ENCODE measurements at places on chromosomes 16 and 17.

GRCh38 chr16:68117884-68118283, 32.7 kb downstream of the NFATC3 start:
- no peak for DNase-seq

DNA sequence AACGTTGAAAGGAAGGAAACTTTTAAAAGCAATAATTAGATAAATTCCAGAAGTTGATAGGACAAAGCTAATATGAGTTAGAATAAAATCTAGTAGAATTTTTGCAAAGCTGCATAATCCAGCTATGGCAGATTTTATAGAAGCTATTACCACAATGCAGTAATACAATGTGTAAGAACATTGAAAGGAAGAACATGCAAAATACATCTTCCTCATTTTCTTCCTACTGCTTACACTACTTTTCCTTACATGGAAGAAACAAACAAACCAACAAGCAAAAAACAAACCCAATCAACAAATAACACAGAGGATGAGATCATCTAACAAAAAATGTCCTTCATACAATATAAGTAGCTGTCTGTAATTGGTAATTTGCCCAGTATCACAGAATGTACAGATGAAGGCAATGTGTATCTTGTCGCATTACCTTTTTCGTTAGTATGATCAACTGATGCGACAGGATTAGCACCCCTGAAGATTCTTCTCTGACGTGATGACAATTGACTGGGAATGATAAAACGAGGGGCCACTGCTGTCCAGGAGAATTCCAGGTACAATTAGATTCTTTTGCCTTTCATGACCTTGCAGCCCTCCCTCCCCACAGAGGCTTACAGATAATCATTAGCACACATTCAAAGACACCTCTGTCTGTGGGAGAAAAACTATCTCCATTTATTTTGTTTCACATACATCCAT, 21.2 kb upstream of the LRRC37A start:
- DNase-seq, result no peak

GRCh38 chr17:66405836-66406677, 103.6 kb downstream of the PRKCA start:
- DNase-seq, result peak; percentile 32

GRCh38 chr17:17853811-17854447, 17.1 kb upstream of the SREBF1 start:
- no peak for DNase-seq

GRCh38 chr16:61684541-61684940, 351.7 kb downstream of the CDH8 start:
- no peak for DNase-seq

- DNase-seq, result no peak
Measured at GRCh38 chr16:68217506-68217905, 18.4 kb downstream of the ESRP2 start.

GRCh38 chr16:88865742-88866141, 718 bp downstream of the PABPN1L start:
- DNase-seq, result no peak

GRCh38 chr17:44629314-44629713, 27.0 kb upstream of the MEIOC start:
- no peak for DNase-seq

GRCh38 chr17:55666806-55667205, 55.9 kb downstream of the TMEM100 start:
- no peak for DNase-seq

DNA sequence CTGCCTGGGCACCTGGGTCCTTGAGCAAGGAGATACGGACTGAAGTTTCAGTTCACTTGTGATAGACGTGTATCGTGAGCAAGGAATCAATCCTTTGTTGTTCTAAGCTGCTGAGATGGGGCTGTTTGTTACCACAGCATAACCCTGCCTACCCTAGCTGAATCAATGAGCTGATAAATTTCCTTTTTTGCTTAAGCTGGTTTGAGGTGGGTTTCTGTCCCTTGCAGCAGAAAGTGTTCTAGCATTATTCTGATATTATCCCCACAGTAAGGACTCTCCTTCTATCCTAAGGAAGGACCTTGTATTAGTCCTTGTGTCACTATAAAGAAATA, 51.5 kb downstream of the IL21R start:
- no peak for DNase-seq

GRCh38 chr16:66988197-66988788, at the start of gene CES4A:
CES4A (plus strand) TSS chr16:66988589; CDS start chr16:66988773, 184 bp downstream.
- DNase-seq, result no peak

- no peak for DNase-seq
Measured at GRCh38 chr16:54627616-54628015, 303.0 kb upstream of the IRX5 start.

DNA sequence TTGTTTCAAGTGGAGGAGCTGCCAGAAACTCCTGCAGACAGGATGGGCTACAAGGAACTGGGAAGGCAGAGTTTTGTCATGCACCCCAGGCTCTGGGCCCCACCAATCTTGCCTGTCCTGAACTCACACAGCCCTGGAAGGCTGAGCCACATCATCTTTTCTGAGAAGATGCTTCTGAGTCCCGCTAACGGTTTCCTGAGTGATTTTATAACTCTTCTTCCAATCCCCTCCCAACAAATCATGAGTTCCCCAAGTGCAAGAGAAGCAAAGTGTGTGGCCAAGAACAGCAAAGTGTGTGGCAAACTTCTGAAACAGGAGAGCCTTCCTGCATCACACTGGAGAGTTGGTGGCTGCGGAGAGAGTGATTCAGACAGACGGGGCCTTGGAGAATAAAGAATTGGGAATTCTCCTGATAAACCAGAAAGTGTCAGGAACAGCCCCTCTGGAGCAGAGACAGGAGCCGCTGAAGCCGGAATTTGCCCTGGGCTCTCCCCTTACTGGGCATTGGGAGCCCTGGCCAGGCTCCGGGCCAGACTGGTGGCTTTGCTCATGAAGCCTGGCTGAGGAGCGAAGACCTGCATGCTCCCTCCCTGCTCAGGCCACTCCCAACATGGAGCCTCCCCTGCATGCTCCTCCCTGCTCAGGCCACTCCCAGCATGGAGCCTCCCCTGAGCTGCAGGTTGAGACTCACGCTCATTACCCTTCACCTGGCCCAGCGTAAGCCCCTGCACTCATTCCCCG, 47.2 kb downstream of the PITPNM3 start:
- no peak for DNase-seq

GRCh38 chr17:64020056-64020766, at the start of gene ICAM2:
ICAM2 (minus strand) TSS chr17:64020633; CDS start chr17:64006691, 13,942 bp downstream.
- DNase-seq, result peak; percentile 98
